ENCODE measurements at places on chromosomes 11 and 22.

- DNase-seq: peak; percentile 88
These were observed 12.7 kb upstream of the TREH start for GRCh38 chr11:118691926-118692830.

DNA sequence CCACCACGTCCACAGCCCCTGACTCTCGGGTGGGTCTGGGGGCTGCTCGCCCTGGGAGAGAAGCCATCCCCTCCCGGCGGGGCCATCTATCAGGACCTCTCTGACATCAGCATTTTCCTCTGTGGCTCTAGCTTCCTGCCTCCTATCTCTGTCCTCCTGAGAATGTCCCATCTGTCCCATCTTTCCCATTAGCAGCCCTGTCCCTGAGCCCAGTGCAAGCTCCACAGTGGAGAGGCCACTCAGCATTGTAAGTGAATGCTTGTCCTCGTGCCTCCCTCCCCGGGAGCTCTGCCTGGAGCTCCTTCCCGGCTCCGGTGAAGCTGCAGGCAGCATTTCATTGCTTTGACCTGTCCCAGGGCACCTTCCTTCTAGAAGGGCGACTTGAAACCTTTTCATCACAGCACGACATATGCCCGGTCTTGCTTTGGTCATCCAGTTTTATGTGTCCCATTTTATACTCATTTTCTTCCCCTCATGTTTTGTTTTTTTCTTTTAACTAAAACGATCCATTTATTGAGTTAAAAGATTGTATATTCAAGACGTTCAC lies 49.7 kb downstream of the RTN4R start:
- no peak for DNase-seq

DNA sequence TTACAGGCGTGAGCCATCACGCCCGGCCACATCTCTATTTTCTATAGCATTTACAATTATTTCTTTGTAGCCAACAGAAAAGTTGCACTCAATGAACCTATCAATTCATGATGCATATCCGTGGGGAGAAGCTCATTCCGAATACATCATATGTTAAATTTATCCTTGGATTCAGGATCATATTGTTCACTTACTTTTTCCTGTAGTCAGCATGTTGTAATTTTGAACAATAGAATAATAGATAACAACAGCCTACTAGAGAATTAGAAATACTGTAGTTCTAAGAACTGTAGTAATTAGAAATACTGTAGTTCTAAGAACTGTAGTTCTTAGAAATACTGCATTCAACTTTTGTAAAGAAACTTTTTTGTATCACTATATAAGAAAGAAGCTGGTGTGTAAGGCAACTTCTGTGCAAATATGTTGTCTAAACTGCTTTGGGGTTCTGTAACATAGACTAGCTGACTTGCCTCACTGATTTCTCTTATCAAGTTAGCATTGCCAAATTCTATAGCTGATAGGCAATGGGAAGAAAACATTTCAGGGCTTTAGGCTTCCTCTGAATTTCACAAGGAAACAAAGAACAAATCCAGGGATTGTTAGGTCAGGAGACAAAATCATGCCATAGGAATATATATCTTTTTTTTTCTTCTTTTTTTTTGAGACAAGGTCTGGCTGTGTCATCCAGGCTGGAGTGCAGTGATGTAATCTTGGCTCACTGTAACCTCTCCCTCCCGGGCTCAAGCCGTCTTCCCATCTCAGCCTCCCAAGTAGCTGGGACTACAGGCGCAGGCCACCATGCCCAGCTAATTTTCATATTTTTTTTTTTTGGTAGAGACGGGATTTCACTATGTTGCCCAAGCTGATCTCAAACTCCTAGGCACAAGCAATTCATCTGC lies 91.9 kb downstream of the CSTPP1 start:
- DNase-seq: no peak

DNA sequence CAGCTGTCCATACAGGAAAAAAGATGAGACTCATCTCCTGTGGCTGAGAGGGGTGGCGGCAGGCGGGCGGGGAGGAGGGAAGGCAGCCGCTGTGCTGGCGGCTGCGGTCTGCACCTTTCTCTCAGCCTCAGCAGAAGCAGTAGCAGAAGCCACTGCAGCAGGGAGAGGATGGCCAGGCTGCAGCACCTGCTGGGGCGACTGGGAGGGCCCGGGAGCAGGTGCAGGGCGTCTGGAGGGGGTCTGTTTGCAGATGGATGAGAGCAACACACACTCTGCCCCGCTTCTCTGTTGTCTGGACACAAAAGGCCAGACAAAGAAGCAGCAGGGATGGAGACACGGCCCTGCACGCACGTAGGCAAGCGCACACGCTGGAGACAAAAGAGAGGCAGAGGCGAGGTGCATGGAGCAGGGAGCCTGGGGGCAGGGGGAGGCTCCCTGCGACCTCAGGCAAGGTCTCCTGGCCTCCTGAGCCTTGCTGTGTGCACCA lies 9.3 kb upstream of the MIAT start:
- no peak for DNase-seq

DNA sequence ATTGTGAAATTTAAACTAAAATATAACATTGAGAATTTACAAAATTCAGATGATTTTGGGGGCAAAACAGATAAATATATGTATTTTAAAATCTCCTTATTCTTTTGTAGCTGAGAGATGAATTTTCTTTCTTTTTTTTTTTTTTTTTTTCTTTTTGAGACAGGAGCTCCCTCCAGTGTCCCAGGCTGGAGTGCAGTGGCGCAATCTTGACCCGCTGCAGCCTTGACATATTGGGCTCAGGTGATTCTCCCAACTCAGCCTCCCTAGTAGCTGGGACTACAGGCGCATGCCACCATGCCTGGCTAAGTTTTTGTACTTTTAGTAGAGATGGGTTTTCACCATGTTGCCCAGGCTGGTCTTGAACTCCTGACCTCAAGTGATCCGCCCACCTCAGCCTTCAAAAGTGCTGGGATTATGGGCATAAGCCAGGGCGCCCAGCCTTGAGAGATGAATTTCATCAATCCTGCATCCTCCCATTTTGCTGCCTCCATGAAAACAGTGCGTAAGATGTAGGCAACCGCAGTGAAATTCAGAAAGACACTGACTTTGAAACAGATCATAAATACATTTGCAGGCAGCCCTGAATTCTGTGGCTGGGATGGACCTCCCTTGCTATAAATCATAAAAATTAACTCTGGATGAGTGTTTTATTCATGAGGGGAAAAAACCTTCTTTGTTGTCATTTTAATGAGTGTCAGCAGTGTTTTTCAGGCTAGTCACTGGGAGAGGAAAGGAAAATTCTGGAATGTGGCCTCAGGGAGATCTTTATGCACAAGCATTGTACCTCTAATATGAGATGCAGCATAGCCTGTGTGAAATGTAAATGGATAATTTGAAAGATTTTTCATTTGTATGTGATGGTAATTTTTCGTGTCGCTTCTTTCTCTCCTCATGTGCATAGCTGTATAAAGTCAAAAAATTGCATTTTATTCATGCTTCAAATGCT lies 14.4 kb downstream of the ELMOD1 start:
- no peak for DNase-seq

DNA sequence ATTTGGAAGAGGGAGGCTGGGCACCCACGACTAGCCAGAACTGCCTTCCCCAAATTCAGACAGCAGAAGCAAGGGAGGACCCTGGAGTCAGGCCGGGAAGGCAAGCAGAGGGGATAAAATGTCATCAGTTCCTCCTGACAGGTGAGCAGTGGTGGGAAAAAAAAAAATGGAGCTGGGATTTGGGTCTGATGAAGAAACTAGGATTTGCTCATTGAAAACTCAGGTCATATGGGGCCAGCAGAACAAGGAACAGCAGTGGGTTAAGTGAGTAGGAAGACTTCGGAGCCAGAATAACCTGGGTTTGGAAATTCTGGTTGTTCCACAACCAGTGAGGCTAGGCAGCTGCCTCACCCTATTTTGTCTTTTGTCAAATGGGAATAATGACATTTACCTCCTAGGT lies 28.9 kb upstream of the DRD2 start:
- DNase-seq: no peak

DNA sequence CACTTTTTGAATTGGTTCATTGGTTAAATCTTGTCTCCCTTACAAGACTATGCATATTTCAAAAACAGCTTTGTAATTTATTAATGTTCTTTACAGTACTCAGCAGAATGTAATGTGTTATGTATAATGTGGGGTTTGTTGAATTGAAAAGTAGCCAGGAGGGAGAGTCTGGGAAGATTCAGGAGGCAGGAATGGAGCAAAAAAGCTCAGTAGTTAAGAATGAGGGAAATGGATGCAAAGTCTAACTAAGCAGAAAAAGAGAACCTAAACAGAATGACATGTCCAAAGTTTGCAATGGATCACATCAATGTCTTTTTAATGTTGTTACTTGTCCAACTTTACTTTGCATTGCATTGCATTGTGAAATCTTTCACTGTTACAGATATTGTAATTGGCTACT lies 86.5 kb upstream of the CARD18 start:
- no peak for DNase-seq

GRCh38 chr11:894575-895201 lies 15.9 kb downstream of the CHID1 start:
- DNase-seq: no peak

DNA sequence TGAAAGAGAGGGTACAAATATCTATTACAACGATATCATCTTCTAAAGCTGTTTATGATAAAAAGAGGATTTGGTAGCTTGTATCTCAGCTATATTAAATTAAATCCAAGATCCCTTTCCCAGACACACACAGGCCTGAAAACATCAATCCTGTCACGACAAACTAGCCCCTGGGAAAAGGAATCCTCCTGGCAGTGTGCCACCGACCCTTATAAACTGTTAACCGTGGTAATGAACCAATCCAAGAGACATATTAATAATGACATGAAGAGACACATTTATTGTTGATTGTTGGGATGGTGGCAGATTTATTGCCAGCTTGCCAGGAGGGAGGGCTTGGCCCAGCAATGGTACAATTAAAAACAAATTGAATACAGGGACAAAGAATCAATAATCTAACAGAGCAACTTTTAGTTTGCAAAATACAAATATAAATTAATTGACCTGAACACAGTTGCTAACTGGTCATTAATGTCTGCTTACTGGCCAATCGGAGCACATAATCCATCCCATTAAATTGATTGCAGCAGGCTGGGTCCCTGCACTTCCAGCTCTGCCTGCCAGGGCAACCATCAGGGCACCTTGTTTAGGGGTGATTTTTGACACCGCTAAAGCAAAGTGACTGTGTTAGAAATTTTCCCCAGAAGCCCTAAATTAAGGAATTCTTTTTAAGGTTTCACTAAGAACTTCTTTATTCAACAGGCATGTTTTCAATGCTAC lies 887.6 kb downstream of the OPCML start:
- no peak for DNase-seq

DNA sequence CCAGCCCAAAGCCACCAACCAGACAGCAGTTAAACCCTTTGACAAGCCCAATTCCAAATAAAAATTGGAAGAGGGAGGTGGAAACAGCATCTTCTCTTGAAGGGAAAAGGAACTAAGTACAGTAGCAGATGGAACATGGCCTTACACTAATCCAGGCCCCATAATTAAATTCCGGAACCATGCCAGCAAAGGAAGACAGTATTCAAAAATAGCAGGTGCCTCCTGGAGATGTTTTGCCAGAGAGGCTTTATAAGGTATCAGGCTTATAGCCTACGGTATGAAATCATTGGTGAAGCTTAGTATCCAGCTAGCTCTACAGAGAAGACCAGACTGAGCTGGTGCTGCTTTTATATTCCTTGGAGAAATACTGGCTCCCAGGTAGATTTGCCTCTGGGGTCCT lies 344.1 kb upstream of the API5 start:
- DNase-seq: no peak

- DNase-seq: peak; percentile 19
These were observed 200.6 kb downstream of the CEP164 start for GRCh38 chr11:117528097-117528721.
